ENCODE measurements at places on chromosomes 12 and 14. TPM values are rescaled to one million over a fixed set of nuclear protein-coding genes. Genes with fewer than 3 reads are reported as not detected.

The CLEC1B gene
- total RNA-seq, result not detected

The HCAR1 gene
- total RNA-seq, result under 0.01 TPM

The CCDC38 gene
- total RNA-seq, result not detected

The CHGA gene
- total RNA-seq, result not detected

The SSTR1 gene
- 0.26 TPM for total RNA-seq

The RPL10L gene
- total RNA-seq, result not detected

The CPNE8 gene
- 3.3 TPM for total RNA-seq

The NABP2 gene
- 26.0 TPM for total RNA-seq

The PFKM gene
- 98.7 TPM for total RNA-seq

The ANAPC7 gene
- 52.0 TPM for total RNA-seq

The CCDC197 gene
- total RNA-seq, result not detected

The ACRBP gene
- total RNA-seq, result 0.34 TPM

The FOXA1 gene
- not detected for total RNA-seq

Data from bronchial smooth muscle cell (primary cell).